Activated naive CD4-positive, alpha-beta T cell treated with anti-CD3 and anti-CD28 coated beads for 36 hours (primary cell): ENCODE measurements at places on chromosomes 2 and 18. TPM values are rescaled to one million over a fixed set of nuclear protein-coding genes. Genes with fewer than 3 reads are reported as not detected.

DNA sequence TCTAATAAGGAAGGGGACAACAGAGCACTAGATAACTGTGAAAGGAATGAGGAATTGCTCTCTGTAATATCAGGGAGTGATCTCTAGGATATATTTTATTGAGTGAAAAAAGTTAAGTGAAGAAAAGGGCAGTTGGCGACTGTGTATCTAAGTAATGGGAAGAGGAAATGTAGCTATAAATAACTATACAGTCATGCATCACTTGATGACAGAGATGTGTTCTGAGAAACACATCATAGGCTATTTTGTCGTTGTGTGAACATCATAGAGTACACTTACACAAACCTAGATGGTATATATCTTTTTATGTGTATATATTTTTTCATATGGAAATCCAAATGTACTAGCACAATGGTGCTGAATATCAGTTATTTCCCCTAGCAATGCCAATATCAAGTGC, 329.3 kb downstream of the TXNL1 start:
- no peak for DNase-seq

GRCh38 chr2:14626873-14627272, 5.6 kb upstream of the LRATD1 start:
- DNase-seq = no peak

GRCh38 chr2:187408926-187409325, 39.1 kb downstream of the CALCRL start:
- no peak for DNase-seq

Gene MYCN
- total RNA-seq = 0.19 TPM

Gene WDPCP
- total RNA-seq = 5.6 TPM

Gene GPR35
- total RNA-seq = 2.5 TPM

GRCh38 chr2:10911291-10912075, at the start of gene KCNF1:
Gene KCNF1, plus strand, starts transcription at chr2:10911934. Its CDS starts 493 bp downstream, at chr2:10912427.
- no peak for DNase-seq

GRCh38 chr2:152473151-152473857, 138.3 kb downstream of the FMNL2 start:
- DNase-seq = no peak

GRCh38 chr2:65370387-65371073, 61.9 kb downstream of the SPRED2 start:
- no peak for DNase-seq

GRCh38 chr2:36214691-36215090, 140.9 kb upstream of the CRIM1 start:
- DNase-seq = no peak

GRCh38 chr2:175234153-175234552, 52.6 kb upstream of the ATP5MC3 start:
- no peak for DNase-seq

Gene AGXT
- not detected for total RNA-seq

DNA sequence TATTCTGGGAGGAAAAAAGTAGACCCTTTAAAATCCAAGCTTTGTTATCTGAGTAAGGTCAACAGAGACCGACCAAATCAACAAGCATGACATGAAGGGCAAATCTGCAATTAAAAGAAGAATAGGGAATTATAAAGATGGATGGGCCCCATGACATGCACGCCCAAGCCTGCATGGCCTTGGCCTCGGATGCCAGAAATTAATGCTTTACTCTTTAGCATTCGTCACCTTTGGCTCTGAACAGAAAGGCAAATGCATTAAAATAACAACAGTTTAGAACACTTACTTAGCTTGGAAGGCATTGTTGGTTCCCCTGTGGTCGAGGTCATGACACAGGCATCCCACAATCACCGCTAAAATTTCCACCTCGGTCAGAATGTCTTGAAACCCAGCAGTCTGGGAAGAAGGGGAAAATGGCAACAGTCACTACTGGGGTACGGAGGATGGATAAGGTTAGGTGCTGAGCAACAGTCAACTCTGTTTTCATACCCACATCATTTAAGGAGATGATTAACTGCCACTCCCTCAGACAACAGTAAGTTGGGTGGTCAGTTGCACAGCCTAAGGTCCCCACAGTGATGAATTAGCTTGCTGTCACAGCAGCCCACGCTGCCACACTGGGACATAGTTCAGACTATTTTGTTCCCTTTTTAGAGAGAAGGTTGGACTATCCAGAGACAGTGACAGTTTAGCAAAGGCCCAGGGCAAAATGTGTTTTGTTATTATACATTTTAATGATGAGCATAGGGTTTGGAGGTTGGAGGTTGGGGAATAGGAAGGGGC, 319.1 kb downstream of the AGPS start:
- no peak for DNase-seq

DNA sequence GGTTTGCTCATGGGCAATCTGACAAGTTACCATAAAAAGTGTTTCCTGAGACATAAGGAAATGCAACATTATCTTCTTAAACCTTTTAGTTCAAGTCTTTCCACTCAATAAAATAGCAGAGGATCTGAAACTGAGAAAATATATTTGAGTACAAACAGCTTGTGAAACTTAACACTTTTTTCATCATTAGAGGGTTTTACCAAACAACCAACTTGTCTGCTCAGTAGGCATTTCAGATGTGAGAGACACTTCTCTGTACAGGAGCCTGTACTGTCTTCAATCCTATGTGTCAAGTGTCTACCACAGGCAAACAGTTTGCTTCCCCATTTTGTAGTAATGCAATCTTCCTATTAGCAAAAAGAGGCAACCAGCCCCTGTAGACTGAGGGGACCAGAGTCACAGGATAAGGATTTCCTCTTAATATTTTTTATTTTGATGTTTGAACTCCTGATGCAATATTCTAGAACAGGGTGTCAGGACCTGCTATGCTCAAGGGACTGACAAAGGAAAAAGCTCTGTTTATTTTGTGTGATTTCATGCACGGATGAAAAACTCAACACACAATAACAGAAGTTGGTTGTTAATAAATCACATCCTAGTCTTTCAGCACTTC, 159.1 kb upstream of the LHCGR start:
- DNase-seq = no peak

DNA sequence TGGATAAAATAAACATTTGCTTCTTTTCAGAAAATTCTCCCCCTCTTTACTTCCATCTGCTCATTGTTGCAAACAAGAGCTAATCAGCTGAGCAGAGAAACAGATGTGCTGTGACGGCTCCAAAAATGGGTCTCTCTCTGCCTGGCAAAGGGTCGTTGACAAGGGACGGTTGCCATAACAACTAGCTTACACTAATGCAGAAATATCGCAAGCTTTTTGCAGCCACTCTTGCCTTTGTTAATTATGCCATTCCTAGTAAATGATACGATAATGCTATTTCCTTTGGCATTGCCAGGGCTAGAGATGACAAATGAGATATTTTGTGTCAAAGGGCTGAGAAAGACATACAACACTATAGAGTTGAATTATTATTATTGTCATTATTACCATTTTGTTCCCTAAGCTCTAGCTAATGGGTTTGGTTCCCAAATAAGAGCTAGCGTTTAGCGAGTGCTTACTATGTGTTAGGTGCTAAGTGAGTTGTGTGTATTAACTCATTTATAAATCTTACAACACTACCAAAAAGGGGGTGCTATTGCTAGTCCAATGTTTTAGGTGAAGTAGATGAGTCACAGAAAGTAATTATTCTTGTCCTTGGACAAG, 46.8 kb downstream of the MYO3B start:
- no peak for DNase-seq

- DNase-seq = peak; percentile 39
Measured at GRCh38 chr2:177983183-177983788, 89.3 kb downstream of the PDE11A start.

Gene RBM43
- 3.8 TPM for total RNA-seq

GRCh38 chr2:155377266-155377680, 678.8 kb downstream of the KCNJ3 start:
- DNase-seq = no peak

GRCh38 chr18:32093102-32093511, 1.4 kb downstream of the RNF138 start:
- DNase-seq = peak; percentile 46

DNA sequence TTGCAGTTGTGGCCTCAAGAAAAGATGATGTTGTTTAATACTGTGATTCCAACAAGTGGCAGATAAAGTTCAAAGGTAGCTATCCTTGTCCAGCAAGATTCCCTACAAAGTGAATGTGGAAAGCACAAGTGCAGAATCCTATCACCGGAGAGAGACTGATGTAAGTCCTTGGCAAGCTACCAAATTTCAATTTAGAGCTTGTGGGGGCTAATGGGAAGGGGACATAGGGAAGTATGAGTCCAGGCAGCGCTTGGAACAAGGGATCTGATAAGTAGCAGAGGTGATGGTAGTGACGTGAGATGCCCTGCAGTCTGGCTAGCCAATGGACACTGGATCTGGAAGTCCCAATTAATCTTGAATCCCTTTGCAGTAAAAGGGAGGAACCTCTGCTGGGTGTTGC, 165.2 kb upstream of the DTNA start:
- no peak for DNase-seq

DNA sequence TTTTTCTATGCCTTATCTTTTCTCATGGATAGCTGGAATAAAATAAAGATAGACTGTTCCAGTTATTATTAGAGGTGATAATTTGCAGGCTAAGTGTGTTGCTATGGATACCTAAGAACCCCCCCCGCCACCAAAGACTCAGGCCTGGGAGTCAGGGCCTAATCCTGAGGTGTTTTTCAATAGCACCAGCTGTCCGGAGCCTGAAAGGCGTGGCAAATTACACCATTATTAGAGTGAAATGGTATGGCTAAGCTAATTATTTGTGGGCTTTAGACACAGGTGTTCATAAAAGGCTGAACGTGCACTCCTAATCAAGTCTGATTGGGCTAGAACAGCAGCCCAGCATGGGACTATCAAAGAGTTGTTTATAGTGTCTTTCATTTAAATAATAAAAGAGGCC, 293.2 kb upstream of the DCC start:
- no peak for DNase-seq

Gene HOXD1
- not detected for total RNA-seq

GRCh38 chr2:62455957-62456692, 49.9 kb downstream of the TMEM17 start:
- DNase-seq = no peak

Gene LBX2
- total RNA-seq = 0.31 TPM

DNA sequence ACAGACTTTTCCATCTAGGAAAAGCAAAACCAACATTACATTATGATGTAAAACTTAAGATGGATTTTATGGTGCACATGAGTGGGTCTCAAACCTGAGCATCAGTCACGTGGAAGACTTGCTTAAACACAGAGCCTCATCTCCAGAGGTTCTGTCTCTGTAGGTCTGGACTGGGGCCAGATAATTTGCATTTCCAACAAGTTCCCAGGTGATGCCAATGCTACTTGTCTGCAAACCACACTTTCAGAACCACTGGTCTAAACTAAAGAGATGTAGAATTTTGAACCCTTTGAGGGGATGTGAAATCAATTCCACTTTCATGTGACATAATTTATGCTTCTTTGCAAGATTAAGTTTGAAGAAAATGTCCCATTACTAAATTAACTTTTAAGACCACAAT, 522.8 kb downstream of the MBD2 start:
- no peak for DNase-seq

Gene CRACDL
- 0.35 TPM for total RNA-seq

DNA sequence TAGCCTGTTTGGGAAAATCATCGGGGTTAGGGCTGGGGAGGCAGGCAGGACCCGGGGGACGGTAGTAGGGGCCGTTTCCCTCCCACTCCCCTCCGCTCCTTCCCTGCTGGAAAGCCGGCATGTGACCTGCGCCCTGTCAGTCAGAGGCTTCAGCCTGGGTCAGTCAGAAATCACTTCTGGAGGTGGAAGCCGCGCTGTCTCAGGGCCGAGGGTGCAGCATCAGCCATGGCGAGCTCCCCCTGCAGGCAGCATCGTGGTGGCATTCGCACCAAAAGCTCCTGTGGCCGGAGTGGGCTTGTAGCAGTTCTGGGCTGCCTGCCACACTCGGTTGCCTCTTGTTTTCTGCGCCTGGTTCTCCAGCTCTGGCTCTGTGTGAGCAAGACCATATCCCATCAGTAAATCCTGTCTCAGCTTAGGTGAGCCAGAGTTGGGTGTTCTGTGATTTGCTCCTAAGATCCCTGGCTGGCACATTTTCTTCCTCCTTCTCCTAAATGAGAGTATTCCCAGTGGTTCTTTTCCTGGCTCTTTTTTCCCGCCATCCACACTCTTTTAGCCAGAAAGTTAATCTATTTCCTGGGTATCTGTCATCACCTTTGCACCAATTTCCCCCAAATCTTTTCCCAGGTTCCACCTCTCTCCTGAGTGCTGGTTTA, 123.9 kb upstream of the CD302 start:
- peak; percentile 92 for DNase-seq

Gene CABLES1
- 0.12 TPM for total RNA-seq

Gene XDH
- total RNA-seq = not detected

- no peak for DNase-seq
Measured at GRCh38 chr18:56637176-56637575, 1.2 kb downstream of the TXNL1 start.

DNA sequence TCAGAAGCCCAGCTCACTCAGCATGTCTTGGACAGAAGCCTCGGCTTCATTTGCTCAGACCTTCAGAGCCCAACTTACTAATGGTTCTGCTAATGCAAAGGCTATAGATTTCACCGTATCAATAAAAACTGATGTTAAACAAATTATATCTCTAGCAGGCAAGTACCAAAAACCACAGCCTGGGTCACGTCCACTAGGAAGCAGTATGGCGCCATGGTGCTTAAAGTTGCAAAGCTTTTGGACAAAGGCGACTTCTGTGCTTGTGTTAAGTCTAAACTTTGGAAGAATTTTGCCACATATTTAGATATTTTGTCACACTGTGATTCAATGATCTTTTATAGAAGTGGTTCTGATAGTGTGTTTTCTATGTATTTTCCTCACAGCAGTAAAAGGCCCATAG, 276.8 kb upstream of the PARD3B start:
- DNase-seq = no peak

Gene MRO
- total RNA-seq = not detected

DNA sequence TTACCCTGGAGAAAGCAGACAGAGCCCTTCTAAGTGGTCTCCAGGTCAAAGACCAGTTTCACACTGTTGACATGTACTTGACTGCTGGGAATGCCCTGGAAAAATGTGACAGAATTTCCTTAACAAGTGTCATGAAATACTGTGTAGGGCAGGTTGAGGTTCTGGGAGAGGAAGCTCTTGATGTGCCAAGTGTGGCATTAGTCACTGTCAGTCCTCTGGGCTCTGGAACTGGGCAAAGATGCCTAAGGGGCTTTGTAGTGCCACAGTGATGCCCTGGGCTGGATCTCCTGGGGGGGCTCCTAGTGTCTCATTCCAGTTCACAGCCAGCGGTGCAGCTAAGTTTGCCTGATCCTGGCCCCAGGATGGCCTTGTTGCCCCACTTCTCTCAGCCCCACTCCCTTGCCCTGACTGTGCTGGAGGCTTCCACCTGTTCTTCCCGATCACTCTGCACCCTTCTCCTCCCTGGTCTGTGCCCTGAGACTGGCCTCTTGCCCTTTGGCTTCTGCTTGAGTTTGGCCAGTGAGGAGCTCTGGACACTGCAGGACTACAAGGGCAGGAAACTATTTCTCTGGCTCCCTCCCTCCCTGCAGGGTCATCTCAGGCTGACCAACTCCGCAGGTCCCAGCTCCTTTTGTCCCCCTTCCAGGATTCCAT, 27.0 kb upstream of the FAM124B start:
- no peak for DNase-seq

Gene SPC25
- total RNA-seq = 32.0 TPM
